ENCODE measurements at places on chromosomes 7 and 10.

GRCh38 chr10:88647061-88647615 lies 17.1 kb upstream of the LIPF start:
- no peak for DNase-seq

GRCh38 chr10:46019569-46020343 lies 10.7 kb downstream of the NCOA4 start:
- no peak for DNase-seq

- no peak for DNase-seq
Measured at GRCh38 chr10:24488631-24489030, 235.1 kb downstream of the ARHGAP21 start.

- DNase-seq, result no peak
Measured at GRCh38 chr7:122970740-122971725, 24.5 kb downstream of the TAS2R16 start.

DNA sequence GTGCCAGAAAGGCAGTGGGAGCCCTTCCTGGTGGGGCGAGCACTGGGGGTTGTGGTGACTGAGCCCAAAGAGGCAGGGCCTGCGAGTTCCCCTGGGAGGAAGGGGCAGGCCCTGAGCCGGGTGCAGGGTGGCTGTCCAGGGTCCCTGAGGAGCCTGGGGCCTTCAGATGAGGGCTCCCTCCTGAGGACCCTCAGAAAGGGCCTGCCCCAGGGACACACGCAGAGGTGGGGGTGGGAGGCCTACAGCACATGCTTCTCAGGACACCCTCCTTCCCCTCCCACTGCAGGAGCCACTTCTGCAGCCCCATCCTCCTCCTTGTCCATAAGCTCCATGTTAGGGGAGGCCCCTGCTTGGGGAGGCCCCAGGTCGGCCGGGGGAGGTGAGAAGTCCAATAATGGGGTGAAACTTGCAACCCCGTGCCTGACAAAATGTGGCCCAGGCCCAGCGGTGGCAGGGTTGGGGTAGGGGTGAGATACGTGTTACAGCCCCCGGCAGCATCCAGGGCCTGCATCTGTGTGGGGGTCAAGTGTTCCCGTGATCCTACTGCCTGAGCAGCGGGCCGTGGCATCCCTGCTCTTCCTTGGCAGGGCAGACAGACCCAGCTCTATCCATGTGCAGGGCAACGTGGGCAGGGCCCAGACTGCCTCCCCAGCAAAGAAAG lies 31.8 kb upstream of the RET start:
- no peak for DNase-seq

DNA sequence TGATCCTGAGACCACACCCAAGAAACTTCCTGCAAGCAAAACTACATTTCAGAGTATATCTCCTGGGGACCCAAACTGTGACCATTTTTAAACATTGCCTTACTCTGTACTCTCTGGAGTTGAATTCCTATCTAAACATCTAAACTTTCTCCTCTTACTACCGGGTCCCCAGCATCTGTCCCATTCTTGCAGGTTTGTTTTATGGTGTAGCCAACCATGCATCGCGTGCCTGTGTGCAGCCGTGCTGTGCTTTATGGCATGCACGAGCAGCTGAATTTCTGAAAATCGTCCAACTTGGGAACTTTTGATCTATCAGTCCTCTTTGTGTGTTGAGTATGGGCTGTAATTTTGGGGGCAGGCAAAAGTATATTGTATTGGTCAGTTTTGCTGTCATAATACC lies 423.8 kb upstream of the DPP6 start:
- DNase-seq, result no peak

- DNase-seq, result no peak
Measured at GRCh38 chr7:114444196-114444595, 29.6 kb downstream of the FOXP2 start.

GRCh38 chr7:36045326-36045725 lies 107.7 kb upstream of the EEPD1 start:
- no peak for DNase-seq

DNA sequence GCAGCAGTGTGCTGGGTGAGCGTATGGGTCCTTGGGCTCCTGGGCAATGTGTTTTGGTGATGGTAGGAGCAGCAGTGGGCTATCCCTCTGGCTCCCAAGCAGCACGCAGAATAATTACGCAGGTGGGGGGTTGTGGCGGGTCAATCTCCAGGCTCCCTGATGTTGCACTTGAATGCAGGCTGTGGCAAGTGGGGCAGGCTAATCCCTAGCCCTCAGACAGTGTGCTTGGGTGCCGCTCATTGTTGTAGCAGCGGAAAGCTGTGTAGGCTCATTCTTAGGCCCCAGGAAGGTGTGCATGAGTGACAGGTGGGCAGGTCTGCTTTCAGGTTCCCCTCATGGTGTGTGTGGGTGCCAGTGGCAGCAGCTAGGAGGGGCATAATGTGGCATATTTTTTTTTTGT lies 44.1 kb downstream of the LOXL4 start:
- no peak for DNase-seq

DNA sequence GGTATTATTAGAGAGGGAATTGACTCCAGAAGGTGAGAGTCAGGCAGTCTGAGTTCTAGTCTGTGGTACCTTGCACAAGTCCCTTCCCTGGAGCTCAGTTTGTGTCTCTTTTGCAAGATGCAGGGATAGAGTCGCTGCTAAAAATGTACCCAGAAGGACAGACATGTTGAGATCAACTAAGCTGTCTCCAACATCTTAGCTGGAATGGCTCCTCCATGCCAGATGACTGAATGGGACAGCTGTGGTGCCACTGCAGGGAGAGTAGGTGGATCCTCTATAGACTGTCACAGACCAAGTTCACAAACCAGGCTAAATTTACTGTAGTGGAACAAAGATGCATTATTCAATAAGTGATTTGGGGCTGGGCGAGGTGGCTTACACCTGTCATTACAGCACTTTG lies 120.1 kb downstream of the NEURL1 start:
- DNase-seq, result no peak

GRCh38 chr7:127781081-127781480 lies 129.1 kb downstream of the SND1 start:
- DNase-seq, result no peak

- DNase-seq, result no peak
Measured at GRCh38 chr10:93940881-93941280, 47.1 kb downstream of the SLC35G1 start.

GRCh38 chr7:114956702-114957101 lies 34.8 kb downstream of the MDFIC start:
- no peak for DNase-seq

GRCh38 chr7:114630201-114630990 lies 215.8 kb downstream of the FOXP2 start:
- no peak for DNase-seq

DNA sequence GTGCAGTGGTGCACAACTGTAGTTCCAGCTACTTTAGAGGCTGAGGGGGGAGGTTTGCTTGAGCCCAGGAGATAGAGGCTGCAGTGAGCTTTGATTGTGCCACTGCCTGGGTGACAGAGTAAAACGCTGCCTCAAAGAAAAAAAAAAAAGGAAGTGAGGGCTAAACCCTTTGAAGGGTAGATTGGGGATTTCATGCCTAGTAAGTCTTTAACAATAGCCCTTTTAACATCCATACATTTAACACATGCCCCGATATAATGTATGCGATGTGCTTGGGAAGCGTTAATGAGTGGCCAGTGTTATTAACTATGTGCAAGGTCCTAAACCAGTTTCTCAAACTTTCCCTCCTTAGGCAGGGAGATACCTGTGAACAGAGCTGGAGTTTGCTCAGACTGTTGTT lies 229.2 kb upstream of the HPS1 start:
- no peak for DNase-seq

- DNase-seq, result no peak
Measured at GRCh38 chr10:2893991-2894390, 173.4 kb upstream of the PFKP start.

GRCh38 chr10:5198386-5198785 lies 1.7 kb downstream of the AKR1C4 start:
- DNase-seq, result no peak

- DNase-seq, result no peak
Measured at GRCh38 chr7:55085511-55086412, 66.9 kb downstream of the EGFR start.

DNA sequence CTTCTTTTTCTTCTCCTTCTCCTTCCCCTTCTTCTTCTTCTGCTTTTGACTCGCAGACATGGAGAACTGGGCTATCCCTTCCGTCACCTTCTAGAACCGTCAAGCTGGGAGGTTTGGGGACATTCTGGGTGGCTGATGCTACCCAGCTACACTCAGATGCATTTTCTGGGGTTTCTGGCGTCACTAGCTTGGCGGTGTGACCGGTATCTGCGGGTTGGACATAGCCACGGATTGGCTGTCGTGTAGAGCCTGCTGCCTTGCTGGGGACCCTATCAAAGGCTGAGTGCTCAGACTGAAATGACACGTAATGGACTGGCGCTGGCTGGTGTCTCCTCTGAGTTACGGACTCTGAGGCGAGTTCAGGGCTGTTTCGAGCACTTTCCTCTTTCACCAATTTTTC lies 101.7 kb downstream of the SVIL start:
- no peak for DNase-seq

DNA sequence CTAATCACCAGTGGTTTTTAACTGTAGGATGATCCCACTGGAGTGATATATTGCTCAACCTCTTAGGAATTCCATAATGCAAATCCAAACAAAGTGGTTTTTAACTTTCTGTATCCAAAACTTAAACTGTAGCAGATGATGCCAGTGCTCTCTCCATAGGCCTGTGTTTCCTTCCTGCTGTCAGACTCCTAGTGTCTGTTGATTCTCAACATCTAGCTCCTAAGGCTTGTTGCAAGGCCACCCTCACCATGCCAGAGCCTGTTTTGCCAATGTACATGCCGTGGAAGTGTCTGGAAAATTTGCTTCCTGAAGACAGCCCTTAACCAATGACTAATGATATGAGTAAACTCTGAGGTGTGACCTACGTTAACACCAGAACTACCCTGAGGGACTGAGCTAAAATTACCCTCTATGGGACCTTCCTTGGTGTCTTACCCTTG lies 39.3 kb downstream of the C1GALT1 start:
- DNase-seq, result no peak

DNA sequence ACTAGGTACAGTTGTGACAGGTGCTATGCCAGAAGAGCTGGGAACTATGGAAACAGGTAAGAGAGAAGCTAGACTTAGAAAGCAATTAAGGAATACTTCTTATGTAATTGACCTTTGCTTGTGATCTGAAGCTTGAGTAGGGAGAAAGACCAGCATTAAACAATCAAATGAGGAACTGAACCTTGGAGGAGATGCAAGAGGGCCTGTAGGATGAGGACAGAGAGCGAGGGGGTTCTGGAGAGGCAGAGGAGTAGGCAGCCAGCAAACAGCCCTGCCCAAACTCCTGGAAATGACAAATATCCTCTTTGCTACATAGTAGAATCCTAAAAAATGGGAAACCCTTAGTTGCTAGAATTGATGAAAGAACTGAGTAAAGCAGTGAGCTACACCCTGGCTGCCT lies 41.6 kb upstream of the FAM204A start:
- DNase-seq, result no peak

DNA sequence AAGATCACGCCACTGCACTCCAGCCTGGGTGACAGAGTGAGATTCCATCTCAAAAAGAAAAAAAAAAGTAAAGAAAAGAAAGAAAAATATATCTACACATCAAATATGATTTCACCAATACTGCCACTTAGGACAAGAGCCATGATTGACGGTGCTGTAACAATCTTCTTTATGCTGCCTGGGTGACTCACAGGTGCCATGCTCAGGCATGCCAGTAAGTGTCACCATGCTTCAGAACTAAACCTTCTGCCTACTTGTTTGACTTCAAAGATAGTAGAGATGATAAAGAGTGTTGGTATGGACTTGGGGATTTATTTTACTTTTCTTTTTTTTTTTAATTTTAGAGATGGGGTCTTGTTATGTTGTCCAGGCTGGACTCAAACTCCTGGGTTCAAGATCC lies 33.6 kb upstream of the DNMBP start:
- DNase-seq, result no peak

GRCh38 chr7:116340201-116340847 lies 130.0 kb downstream of the TES start:
- no peak for DNase-seq

- DNase-seq, result no peak
Measured at GRCh38 chr10:105154736-105155135, 513.6 kb downstream of the SORCS3 start.

GRCh38 chr7:138350701-138351357 lies 109.2 kb upstream of the TRIM24 start:
- DNase-seq, result no peak

DNA sequence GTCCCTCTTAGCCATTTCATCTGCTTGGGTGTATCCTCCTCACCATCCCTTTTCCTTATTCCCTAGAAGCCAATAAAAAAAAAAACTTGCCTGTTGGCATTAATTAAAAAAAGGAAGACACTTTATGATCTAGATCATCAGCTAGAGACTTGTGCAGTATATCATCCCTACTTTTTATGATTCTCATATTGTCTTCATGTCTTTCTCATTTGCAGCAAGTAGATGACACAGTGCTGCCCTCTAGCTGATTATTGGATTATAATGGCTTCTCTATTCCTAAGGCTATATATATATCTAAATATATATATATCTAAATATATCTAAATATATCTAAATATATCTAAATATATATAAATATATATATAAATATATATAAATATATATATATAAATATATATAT lies 272.4 kb upstream of the LRGUK start:
- no peak for DNase-seq

DNA sequence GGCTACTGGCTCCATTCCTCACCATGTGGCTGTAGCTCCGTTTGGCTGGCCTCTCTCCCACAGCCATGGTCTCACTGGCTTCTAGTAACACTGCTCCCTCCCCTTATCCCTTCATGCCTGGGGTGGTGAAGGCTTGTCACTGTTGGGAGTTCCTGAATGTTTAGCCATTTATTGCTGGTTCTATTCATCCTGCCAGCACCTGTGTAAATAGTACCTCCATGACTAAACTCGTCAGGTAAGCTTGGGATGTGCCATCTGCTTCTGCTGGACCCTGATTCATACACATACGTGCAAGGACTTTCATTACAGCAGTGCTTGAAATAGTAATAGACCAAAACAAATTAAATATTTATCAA lies 61.6 kb downstream of the CCDC71L start:
- no peak for DNase-seq
